ENCODE measurements at places on chromosomes 2 and 18.

DNA sequence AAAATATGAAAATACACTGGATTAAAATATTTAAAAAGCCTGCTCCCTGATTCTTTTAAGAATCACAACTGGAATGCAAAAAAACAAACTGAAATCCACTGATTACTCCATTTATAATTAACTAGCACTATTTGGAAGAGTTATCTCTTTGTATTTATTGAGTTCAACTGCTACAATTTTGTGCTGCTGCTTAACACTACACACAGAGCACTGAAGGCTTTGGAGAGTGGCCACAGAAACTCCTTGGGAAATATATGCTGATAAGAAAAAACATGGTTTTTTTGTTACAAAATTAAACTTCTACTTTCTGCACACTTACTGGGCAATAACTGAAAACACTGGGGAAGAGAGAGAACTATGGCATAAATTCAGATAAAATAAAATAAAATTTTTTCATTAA, 19.8 kb upstream of the BZW1 start:
- DNase-seq, result no peak

DNA sequence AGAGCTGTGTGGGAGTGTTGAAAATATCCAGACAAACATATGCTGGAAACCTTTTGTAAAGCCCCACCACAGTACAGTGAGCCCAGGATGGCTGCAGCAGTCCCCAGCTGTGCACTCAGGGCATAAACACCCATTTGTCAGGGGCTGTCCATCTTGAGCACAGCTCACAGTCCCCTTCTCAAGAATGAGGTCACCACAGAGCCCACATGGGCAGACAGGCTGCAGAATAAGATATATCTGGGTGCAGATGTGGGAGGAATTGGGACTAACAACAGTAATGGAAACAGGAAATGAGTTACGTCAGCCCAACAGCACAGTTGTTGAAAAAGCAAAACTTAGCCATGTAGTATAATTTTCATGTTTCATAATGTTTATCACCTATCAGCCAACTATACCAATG, 219.6 kb downstream of the ETAA1 start:
- peak; percentile 2 for DNase-seq

DNA sequence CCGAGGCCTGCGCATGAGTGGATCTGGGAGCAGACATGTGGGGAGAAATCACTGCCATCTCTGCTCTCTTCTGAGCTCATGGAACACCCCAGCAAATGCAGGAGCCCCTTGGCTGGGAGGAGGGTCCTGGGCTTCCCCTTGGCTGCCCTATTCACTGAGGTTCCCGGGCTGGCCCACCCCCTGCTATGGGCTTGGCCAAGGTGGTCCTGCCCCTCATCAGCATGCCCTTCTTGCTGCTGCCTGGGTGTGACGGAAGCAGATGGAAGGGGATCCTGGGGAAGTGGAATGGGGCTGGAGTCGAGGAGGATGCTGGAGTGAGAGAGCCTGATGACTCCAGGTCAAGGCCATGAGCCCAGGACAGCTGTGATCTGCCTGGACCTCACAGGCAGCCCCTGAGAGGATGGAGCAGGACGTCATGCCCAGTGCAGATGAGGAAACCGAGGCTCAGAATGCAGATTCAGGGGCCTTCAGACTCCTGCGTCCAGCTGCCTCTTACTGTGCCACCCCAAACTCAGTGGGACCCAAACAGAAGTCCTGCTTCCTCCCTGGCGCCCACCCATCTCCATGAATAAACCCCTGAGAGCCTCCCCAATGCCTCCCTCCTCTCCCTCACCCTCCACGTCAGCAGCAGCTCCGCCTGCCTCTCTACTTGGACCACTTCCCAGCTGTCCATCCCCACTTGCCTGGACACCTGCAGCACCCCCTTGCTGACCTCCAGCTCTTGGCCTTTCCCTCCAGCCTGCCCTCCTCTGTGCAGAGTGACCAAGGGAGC, 4.0 kb downstream of the SNED1 start:
- no peak for DNase-seq

DNA sequence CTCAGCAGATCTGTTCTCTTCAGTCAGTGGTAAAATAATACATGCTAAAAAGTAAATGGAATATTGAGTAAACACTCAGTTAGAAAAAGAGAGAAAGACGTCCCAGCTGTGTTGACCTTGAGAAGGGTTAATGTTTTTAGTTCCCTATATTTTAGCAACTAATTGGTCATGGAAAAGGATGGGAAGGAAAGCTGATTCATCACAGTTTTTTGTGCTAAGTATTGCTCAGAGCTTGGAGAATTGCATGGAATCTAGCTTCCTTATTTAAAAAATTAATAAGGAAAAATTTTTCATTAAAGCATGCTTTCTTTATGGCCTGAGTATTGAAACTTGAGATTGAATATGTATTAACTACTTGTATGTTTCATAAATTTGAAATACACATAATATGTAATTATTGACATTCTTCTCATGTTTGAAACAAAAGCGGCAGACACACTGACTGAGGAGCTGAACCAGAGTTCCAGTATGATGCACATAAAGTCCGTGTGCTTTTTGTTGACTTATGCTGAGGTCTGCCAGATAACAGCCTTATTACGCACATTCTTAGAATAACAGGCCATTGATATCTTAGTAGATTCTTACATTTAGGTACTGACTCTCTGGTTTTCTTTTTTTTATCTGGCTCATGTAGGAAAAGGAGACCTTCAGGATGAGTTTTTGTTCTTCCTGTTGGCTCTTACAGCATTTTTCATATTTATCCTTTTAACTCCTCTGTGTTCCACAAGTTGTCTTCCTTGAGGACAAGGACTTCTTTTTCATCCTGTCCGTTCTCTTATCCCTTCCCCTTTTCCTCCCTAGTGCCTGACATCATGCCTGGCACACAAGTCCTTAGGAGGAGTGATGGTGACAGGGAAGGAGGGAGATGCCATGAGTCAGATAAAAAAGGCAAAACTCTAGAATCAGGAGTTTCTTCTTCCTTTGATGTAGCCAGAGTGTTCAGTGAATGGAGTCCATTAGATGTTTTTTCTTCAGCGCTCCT, 194.1 kb downstream of the PTPRM start:
- DNase-seq, result no peak

- no peak for DNase-seq
These were observed 7.5 kb upstream of the RMDN2 start for GRCh38 chr2:37917281-37918228.

- DNase-seq, result no peak
These were observed 49.1 kb downstream of the TFPI start for GRCh38 chr2:187505065-187505672.

DNA sequence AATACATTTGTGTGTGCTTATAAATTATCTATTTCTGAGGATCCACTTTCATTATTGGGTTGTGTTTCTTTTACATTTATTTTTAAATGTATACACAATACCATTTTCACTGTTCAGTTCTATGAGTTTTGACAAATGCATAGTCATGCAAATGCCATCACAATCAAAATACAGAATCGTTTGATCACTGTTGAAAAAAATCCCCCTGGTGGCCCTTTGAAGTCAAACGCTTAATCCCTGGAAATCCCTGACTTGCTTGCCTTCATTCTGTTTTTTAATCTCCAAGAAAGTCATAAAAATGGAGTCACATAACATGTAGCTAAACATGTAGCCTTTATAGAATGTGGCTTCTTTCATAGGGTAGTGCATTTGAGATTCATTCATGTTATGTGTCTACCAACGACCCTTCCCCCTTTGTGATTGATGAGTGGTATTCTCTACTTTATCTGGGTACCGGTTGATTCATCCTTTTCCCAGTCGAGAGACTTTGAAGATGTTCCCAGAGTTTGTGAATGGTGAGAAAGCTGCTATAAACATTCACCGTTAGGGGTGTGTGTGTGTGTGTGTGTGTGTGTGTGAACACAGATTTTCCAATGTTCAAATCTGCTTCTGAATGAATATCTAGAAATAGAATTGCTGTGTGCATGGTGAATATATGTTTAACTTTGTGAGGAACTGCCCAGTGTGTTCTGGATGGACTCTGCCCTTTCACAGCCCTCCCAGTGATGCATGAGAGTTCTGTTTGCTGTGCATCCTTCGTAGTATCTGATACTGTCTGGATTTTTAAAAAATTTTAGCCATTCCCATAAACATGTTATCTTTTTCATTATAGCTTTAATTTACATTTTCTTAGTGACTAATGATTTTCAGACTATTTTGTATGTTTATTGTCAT, 173.6 kb downstream of the GALR1 start:
- DNase-seq, result no peak

GRCh38 chr2:54604871-54605270, 118.6 kb upstream of the EML6 start:
- no peak for DNase-seq

DNA sequence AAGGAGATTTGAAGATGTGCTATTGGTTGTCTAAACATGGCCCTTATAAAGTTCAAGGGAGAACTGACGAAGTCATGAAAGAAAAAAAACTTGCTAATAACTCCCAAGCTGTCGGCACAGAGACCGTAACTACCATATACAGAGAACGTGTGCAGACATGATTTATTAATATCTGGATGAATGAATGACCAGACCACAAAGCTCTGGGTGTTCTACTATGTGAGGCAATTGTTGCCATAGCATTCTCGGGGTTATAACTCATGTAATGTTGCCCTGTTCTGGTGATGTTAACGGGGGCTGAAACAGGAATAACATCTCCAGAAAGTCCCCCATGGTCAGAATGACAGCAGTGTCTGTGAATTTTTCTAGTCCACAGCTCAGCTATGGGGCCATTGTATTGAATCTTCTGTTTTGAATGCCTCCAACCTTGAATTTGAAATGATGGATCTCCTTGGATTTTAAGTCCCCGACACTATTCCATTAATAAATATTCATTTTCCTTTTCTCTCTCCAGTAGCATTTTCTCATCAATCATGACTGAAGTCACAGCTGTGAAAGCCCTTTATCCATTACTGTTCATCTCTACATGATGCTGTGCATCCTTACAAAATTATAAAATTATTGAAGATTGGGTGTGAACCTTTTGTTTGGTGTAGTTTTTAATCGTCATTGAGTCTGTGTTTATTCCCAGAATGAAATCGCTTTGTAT, 483.4 kb upstream of the KLHL29 start:
- no peak for DNase-seq

DNA sequence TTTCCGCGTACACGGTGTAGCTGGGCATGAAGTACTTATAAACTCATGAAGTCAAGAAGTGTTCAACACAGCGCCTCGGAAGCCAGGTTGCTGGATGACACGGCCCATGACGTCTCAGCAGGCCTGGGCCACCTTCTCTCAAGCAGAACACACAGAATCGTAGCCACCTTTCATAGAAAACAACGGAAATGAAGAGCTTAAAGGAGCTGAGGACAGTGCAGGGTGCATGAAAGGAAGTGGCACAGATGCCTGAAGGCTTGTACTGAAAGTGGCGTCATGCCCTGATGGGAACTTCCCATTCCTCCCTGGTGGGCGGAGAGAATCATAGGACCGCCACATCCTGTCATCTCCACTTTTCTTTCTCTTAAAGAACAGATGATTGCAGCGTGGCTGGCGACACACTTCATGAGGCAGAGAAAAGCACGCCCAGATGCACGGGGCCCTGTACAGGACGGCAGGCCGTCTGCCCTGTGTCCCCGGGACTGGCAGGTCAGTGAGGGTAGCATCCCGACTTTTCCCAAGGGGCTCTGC, 31.1 kb downstream of the HDAC4 start:
- DNase-seq, result peak; percentile 96

DNA sequence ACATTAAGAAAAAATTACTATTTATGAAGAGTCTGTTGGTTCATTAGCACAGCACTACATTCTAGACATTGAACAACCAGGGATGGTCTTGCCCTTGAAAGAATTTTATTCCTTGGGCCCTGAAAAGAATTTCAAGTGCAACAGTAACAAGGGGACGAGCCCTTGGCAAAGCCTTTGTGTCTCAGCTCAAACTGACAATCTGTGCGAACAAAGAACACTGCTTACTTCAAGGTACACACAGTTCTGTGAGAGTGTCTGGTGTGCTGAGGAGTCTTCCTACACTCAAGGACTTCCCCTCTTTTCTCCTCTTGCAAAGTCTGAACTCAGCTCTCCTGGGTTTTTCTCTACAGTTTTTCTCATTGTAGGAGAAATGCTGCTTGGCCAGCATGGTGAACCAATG, 373.4 kb downstream of the NBAS start:
- DNase-seq, result no peak

GRCh38 chr2:235663875-235664274, 170.0 kb downstream of the AGAP1 start:
- DNase-seq, result no peak

- no peak for DNase-seq
These were observed 80.2 kb upstream of the MCFD2 start for GRCh38 chr2:46995844-46996243.

DNA sequence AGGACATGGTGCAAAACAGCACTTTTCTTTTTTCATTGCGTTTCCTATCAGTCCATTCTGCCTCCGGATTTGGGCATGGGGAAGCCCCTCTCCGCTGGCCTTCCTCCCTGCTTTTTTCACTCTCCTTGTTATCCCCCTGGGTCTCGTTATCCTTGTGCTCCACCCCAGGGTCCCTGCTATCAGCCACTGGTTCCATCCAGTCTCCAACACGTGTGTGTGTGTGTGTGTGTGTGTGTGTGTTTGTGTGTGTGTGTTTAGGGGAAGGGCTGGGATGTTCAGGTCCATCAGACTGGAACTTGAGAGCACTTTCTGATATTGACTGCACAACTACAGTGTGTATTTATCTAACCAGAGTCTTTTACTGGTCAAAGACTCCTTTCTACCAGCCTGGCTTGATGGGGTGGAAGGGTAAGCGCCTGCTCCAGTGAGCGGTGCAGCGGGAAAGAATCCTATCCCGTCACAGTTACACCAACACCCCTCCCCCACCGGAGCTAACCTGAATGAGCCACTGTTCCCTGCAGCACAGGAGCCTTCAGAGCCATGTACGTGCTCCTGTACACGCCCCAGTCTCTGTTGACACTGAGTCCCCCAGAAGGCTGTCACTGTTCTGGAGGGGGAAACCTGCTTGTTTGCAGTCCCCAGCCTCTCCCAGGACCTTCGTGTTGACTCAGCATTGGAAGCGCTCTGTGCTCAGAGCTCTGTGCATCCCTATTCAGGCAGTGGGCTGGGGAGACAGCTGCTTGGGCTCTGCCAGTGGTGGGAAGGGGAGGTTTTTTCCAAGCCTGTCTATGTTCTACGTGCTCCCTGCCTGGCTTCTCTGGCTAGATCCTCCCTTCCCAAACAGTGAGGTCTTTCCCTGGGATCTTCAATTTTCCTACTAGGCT, 4.6 kb downstream of the INHA start:
- no peak for DNase-seq

- DNase-seq, result peak; percentile 69
These were observed 296.5 kb upstream of the GYPC start for GRCh38 chr2:126359494-126359893.

GRCh38 chr2:221715523-221716247, 143.6 kb upstream of the EPHA4 start:
- DNase-seq, result no peak

DNA sequence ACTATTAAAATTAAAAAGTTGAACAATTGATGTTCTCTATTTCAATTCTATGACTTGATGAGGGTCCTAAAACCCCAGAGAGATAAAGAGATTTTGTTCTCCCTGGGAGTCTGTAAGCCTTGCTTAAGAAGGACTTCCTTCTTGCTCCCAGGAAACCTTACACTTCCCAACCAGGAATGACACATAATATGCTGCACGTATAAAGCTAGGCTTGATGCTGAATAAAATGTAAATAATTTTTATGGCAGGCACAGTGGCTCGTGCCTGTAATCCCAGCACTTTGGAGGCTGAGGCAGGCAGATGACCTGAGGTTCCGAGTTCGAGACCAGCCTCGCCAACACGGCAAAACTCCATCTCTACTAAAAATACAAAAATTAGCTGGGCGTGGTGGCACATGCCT, 27.8 kb downstream of the SPIRE1 start:
- no peak for DNase-seq

GRCh38 chr18:12737243-12737902, 34.5 kb downstream of the PSMG2 start:
- DNase-seq, result no peak

- DNase-seq, result no peak
These were observed 59.7 kb downstream of the CLIP4 start for GRCh38 chr2:29174937-29175336.
